ENCODE measurements at places on chromosomes 11 and 22.

DNA sequence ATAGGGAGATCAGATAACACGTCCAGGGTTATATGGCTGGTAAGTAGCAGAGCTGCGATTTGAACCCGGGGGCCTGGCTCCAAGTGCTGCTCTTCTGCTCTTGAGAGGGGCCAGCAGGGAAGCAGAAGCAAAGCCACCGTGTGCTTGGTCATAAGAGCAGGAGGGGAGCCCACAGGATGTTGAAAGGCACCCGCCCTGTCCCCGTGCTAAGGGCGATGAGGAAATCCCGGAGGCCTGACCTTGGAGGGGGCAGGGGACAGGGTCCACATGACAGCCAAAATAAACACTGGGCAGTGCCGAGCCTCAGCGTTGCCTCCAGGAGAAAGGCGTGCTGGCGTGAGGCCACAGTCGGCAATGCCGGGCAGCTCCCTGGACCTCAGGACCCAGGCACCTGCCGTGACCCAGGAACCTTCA is 28.8 kb downstream of the TOM1 start:
- no peak for DNase-seq

- DNase-seq: no peak
Measured at GRCh38 chr22:12601870-12602779, 2925.9 kb upstream of the OR11H1 start.

DNA sequence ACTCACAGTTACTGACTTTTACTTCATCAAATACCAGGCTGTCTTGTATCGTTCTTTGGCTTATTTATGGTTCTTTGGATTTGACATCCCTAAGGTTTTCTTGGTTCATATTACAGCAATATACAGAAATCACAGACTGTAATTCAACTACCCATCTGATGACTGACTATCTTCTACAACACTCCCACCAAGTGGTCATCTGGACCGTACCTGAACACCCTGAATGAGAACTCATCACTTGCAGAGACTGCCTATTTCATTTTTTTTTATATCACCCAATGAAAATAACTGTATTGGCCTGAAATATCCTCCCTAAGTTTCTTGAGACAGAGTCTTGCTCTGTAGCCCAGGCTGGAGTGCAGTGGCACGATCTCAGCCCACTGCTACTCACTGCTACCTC is 9.5 kb upstream of the UPB1 start:
- no peak for DNase-seq

GRCh38 chr22:17201285-17201945 is 17.8 kb downstream of the ADA2 start:
- DNase-seq: no peak

- no peak for DNase-seq
Measured at GRCh38 chr11:133997554-133997953, 40.8 kb upstream of the IGSF9B start.

DNA sequence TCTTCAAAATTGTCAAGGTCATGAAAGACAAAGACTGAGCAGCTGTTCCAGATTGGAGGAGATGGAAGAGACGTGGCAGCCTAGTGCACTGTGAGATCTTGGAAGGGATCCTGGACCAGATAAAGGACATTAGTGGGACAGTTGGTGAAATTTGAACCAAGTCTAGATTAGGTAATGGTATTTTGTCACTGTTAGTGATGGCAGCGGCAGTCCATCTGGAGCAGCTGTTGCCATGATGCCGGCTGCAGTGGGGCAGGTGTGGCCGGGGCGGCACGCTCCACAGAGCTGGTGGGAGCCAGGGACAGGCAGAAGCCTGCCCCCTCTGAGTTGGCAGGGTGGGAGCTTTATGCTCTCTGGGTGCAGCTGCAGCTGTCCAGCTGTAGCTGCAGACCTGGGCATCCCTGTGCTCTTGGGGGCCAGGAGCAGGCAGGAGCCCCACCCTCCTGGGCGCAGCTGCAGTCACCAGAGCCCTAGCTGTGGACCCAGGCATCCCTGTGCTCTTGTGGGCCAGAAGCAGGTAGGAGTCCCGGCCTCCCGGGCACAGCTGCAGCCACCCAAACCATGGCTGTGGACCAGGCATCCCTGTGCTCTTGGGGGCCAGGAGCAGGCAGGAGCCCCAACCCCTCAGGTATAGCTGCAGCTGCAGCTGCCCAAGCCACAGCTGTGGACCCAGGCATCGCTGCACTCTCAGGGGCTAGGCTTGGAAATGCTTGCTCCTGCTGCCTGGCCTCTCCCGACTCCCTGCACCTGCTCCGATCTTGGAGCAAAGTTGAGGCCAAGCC is 20.7 kb downstream of the DIXDC1 start:
- no peak for DNase-seq

GRCh38 chr11:48111891-48112290 is 104.7 kb upstream of the OR4B1 start:
- DNase-seq: no peak

DNA sequence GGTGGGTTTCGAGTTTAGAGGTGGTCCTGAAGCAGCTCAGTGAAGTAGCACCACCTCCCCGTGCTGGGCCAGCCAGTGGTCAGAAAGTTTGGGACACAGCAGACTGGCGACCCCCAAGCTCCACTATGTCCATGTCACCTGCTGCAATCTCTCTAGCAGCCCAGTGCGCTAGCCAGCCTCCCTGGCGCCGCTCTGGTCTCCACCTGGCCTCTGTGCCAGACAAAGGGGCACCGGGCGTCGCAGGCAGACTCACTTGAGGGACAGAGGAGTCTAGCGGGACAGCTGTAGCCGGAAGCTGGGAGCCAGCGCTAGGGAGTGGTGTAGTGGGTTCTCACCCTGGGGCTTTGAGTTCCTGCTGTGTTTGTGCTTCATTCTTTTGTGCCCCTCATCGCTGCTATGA is 25.5 kb downstream of the MYBPC3 start:
- DNase-seq: peak; percentile 43

DNA sequence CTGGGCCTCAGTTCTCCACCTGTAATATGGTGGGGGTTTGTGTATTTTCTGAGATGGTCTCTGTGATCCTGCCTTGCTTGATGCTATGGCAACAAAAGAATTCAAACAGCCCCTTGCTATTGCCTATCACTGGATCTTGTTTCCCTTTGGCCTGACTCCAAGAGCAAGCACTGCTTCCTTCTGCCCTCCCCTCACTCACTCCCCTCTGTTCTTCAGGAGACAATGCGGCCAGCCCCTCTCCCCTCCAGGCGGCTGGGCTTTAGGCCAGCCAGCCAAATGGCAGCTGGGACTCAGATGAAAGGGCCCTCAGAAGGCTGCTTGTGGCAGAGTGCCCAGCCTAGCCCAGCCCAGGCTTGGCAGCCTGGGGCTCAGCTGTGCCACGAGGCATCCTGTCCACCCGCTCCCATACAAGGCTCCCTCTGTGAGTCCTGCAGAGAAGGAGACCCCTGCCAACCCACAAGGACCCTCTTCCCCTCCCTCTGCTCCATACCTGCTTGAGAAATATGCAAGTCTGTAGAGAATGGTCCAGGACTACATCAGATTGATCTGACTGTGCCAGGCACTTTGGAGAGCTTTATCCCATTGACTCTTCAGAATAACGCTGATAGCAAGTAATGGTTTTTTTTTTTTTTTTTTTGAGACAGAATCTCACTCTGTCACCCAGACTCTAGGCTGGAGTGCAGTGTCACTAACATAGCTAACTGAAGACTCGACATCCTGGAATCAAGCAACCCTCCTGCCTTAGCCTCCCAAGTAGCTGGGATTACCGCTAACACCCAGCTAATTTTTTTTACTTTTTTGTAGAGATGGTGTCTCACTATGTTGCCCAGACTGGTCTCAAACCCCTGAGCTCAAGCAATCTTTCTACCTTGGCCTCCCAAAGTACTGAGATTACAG is 7.6 kb upstream of the KCTD14 start:
- DNase-seq: peak; percentile 88

DNA sequence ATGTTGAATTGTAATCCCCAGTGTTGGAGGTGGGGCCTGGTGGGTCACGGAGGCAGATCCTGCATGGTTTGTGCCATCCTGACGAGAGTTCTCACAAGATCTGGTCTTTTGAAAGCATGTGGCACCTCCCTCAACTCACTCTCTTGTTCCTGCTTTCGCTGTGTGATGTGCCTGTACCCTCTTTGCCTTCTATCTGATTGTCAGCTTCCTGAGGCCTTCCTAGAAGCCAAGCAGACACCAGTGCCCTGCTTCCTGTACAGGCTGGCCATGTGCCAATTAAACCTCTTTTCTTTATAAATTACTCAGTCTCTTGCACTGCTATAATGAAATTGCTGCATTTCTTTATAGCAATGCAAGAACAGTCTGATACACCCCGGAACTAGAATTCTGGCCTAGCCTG is 13.1 kb downstream of the PTPN5 start:
- DNase-seq: no peak

DNA sequence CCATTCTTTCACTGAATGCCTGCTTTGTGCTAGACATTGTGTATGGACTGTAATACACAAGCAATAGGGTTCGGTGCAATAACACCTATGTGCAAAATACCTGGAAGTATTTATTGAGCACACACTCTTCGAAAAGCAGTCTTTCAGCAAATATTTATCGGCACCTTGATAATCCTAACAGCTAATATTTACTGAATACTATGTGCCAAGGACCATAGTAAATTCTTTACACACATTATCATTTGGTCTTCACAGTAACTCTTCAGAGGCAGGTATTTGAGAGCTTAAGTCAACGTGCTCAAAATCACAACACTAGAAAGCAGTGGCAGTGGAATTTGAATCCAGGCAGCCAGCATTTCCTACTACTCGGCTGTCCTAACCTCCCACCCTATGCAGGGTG is 2.2 kb downstream of the B3GNT6 start:
- DNase-seq: no peak

- DNase-seq: no peak
Measured at GRCh38 chr11:119148720-119149017, 183 bp upstream of the ABCG4 start.

- no peak for DNase-seq
Measured at GRCh38 chr22:27487600-27488452, 313.7 kb downstream of the MN1 start.

- no peak for DNase-seq
Measured at GRCh38 chr22:46902998-46903916, 140.8 kb downstream of the TBC1D22A start.

DNA sequence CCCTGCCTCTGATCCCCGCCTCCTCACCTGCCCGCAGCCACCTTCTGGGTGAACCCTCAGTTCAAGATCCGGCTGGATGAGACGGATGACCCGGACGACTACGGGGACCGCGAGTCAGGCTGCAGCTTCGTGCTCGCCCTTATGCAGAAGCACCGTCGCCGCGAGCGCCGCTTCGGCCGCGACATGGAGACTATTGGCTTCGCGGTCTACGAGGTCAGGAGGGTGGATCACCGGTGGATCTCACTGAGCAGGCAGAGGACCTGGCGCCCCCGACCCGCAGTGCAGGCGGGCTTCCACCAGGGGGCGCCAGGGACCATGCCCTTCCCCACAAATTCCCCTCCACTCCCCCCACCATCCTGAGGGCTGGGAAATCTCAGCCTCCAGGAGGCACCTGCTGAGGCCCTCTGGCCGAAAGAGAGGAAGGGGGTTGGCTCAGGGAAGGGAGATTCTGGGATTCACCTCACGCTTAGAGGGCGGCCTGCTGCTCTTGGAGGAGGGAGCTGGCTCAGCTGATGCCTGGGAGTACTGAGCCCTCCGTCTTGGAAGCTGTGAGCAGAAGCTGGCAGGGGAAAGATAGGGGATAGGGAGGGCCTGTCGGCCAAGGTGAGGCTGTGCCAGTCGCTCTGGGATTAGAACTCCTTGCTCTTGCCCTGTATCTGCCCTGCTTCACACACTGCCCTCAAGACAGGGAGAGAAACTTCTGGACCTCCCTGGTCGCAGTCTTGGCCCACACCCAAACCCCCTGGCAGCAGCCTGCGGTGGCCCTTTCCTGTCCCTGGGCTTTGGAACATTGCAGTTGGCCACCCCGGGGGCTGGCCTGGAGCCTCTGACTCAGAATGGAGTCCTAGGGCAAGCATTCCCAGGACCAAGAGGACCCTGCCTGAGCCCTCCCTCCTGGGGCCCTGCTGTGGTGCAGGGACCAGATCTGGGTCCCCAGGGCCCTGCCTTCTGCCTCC is 23.2 kb downstream of the CAPN1 start:
- DNase-seq: no peak

DNA sequence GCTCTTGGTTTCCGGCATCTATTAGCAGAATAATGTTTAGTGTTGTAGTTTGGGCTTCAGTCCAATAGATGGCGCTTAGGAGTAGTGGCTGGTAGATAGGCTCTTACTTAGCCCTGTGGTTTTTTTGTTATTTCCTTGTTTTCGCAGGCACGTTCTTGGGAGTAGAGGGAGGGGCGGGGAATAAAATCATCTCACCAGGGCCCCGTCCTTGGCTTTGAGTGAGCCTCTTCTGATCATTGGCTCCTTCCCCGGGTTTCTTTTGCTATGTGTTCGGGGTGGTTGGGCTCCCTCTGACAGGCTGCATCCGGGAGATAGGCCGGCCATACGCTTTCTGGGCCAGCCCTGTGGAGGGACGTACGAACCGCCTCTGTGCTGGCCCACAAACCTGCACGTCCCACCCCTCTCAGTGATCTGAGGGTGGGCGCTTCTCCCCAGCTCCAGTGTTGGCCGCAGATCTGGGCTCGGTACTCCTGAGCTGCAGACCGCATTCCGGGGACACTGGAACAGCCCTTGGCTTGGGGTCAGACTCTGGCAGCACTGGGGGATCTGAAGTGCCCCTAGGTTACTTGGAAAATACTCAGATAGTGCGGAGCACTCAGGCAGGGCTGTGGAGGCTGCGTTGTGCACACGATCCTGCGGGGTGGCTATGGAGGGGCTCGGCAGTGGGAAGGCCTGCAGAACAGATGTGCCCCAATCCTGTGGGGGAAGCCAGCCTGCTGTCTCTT is 217.0 kb downstream of the DYNC2H1 start:
- DNase-seq: peak; percentile 4

DNA sequence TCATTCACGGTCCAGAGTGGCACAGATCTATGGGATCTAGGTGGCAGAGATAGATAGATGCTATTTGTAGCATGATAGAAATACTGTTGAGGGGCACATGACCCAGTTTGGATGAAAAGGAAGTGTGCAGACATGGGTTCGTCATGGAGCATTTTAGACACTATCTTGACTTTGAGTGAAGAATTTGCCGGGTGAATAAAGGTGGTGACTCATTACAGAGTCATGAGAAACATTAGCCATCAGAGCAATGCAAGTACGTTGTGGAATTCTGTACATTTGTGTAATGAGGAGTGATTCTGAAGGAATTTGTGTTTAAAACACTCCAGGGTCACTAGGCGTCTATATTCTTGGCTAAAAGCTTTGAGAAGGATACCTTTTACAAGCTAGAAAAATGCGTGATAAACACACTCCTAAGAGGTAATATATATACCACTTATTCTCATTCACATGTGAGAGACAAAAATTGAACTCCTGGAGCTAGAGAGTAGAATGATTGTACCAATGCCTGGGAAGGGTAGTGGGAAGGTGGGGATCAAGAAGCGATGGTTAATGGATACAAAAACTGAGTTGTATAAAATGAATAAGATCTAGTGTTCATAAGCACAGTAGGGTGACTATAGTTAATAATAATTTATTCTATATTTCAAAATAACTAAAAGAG is 593.7 kb upstream of the LUZP2 start:
- no peak for DNase-seq

GRCh38 chr11:73343076-73343873 is 32.9 kb upstream of the RELT start:
- no peak for DNase-seq

Measured in NCI-H2107 (cell line).